ENCODE measurements at places on chromosomes 3 and 15. TPM values are rescaled to one million over a fixed set of nuclear protein-coding genes. Genes with fewer than 3 reads are reported as not detected.

The ZDHHC23 gene
- total RNA-seq, result 1.4 TPM

The GOLGA8T gene
- total RNA-seq, result not detected

The PPP1R2 gene
- 152 TPM for total RNA-seq

The QRICH1 gene
- 69.9 TPM for total RNA-seq

The CA12 gene
- total RNA-seq, result 0.17 TPM

The SLC28A2 gene
- not detected for total RNA-seq

The CIP2A gene
- total RNA-seq, result 0.86 TPM

Measured in psoas muscle (tissue), 8 donors.